ENCODE measurements at places on chromosomes 13 and 19.

- no peak for DNase-seq
Observed at GRCh38 chr19:10137751-10138682, 18.3 kb upstream of the EIF3G start.

DNA sequence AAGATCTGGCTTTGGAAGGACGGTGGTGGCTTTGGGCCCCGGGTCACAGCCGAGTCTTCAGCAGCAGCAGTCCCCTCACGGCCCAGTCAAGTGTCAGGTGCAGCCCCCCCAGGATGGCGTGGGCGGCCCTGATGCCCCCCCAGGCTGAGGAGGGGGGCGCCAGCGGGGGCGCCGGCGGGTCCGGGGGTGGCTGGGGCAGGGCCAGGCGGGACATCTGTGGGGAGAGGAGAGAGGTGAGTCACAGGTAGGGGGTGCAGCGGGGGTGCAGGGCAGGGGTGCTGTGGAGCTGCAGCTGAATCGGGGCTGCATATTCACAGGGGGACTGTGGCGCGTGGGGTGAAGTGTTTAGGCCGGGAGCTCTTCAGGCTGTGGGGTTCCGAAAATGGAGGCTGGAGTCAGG lies 2.9 kb upstream of the GARIN5B start:
- DNase-seq = no peak

GRCh38 chr13:21033856-21034602 lies 27.4 kb downstream of the LATS2 start:
- no peak for DNase-seq

DNA sequence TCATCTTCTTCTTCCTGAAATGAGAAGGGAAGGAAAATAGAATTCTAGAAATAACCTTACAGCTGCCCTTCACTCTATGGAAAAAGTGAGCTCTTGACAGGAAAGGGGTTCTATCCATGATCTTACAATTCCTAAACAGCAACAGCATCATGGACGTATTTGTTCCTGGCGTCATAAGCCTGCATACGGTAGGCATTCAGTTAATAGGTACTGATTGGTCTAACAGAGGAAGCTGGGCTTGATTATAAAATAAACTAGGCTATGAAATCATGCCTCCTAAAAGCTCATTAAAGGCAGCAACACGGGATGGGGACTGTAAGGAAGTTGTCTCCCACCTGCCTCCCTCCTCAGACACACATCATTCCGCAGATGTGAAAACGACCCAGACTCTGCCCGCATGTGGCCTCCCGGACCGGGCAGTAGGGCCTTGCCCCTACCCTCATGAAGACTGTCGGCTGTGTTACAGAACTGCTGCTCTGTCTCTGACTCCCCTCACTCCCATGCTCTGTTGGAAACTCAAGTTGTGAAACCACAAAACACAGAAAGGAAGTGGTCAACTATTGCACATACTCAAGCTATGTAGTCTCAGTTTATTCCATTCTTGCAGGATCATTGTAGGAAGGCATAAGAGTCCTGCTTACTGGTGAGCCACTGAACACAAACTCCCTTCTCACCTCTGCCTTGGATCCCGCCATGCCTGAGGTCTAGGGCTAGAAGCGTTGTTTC lies 129.8 kb downstream of the DLEU7 start:
- no peak for DNase-seq

GRCh38 chr19:43469160-43469480 lies 3.7 kb upstream of the LYPD3 start:
- DNase-seq = no peak

- DNase-seq = no peak
Observed at GRCh38 chr13:73138638-73139491, 80.1 kb downstream of the KLF5 start.

DNA sequence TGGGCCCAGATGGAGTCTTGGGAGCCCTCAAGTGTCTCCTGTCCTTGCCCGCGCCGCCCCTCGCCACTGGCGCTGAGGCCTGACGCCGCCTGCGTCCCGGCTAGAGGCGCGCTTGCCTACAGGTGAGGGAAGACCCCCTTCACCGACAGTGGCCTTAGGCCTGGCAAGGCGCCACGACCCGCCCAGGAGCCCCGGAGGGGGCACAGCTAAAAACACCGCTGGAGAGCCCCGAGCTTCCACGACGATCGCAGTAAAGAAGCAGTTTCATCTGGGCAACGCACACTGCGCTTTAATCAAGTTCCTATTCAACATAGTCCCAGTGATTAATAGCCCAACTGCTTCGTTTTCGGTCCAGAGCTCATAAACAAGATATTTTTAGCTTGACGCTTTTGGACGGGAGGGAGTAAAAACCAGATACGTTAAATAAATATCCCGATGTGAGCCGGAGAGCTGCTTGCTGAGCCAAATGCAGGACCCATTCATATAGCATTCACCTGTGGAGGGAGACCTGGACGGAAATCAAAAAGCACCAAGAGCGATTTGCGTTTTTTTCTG lies 1.5 kb upstream of the CEBPA start:
- no peak for DNase-seq

- no peak for DNase-seq
Observed at GRCh38 chr19:35451338-35452096, 3.5 kb downstream of the FFAR2 start.

DNA sequence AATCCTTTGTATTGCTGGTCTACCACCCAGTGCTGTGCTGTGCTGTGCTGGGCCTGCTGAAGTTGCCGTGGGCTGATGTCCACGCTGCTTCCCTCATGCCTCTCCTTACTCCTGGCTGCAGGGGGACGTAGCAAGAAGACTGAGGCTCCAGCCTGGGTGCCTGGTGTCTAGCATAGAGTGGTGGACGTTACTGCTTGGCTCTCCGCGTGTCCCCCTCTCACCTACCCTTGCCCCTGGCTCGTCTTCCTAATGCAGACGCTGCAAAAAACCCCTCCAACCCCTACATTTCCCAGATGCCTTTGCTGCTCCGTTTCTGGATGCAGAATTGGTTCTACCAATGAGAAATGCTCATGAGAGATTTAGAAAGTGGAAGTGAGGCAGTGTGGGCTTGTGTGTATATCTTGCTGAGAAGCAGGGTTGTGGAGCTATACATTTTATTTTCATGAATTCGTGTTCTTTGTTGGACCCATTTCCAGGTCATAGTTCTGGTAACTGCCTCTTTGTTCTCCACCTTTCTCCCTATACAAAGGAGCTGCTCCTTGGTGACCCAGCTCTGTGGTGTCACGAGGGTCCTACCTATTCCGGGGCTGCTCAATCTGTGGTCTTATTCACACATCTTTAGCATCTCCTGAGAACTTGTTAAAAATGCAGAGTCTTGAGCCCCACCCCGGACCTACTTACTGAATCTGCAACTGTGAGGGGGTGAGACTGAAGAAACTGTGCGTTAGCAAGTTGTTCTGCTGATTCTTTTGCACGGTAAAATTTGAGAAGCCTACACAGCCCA lies 7.9 kb upstream of the DENND1C start:
- no peak for DNase-seq

DNA sequence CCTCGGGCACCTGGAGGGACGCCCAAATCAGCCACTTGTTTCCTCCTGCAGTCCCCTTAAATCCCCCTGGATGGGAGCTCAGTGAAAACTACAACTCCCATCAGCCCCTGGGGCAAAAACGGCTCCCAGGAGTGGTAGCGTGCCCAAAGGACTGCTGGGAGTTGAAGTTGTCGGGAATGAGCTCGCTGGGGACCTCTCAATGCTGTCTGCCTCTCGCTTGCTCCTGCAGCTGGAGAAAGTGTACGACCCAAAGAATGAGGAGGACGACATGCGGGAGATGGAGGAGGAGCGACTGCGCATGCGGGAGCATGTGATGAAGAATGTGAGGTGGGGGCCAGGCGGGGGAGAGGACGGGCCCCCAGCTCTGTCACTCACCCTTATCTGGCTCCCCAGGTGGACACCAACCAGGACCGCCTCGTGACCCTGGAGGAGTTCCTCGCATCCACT lies 14.7 kb upstream of the DHDH start:
- DNase-seq = no peak

DNA sequence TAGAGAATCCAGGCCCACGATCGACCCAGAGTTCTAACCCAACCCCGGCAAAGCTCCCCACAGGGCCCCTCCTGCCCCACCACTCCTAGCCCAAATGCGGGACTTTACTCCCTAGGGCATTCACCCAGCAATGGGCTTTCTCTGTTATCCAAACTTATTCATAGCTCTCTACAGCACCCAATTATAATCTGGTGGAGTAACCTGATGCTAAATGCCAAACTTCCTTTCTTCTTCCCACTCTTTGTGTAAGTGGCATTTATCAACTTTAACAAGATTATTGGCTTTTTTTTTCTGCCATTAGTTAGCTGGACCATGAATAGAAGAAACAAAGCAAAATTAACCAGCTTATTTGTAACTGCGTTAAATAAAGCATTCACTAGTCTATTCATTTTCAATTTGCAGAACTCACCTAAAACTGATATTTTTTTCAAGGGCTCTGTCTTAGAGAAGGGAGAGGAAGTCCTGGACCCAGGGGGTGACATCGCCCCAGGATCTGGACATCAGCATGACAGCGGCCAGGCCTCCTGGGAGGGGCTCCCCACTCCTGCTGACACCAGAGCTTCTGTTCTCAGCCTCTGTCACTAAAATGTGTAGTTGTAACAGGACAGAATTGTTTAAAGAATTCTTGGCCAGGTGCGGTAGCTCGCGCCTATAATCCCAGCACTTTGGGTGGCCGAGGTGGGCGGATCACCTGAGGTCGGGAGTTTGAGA lies 1.5 kb downstream of the FAM124A start:
- DNase-seq = no peak

DNA sequence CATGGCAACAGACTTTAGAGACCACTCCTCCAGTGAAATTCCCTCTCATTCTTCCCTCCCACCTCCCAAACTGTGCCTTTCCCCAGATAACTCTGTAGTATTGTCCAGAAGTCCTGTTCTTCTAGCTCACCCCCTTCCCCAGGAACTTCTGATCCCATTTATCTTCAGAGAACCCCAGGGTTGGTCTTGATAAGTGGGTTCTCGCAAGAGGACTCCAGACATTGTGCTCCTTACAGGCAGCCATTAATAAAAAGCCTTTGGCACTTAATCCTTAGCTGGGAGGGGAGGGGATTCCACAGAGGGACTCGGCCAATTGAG lies 1.9 kb downstream of the LTBP4 start:
- no peak for DNase-seq

DNA sequence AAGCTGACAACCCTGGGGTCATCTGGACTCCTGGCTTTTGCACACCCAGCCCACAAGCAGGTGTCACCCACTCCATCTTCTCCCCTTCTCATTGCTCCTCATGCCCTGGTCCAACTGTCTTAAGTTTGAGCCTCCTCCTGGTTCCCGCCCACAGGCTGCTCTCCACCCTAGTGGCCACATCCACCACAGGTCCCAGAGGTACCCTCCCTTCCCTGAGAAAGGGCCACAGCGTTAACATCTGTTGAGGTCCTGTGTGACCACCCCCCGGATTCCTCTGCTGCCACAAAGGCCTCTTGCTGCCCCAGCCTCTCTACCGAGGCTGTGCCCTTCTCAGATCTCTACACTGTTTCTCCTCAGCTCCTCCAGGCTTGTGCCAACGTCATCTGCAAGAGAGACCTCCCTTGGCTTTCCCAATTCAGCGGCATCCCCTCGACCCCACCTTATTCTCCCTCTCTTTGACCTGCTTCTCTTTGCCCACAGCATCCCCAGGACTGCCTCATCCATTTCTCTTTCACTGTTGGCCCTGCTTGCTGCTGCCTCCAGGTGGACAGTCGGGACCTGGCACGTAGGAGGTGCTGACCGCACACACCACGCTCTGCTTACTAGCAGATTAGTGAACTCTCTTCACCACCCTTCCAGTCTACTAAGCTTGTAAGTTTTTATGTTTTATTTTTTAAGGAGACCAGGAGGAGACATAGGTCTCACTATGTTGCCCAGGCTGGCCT lies 33.3 kb downstream of the SUGP2 start:
- no peak for DNase-seq

- no peak for DNase-seq
Observed at GRCh38 chr13:95560387-95560786, 7.9 kb downstream of the CLDN10 start.

- DNase-seq = no peak
Observed at GRCh38 chr19:18298601-18299000, 17.2 kb upstream of the JUND start.

- no peak for DNase-seq
Observed at GRCh38 chr19:41111296-41111695, 2.9 kb upstream of the CYP2F1 start.

DNA sequence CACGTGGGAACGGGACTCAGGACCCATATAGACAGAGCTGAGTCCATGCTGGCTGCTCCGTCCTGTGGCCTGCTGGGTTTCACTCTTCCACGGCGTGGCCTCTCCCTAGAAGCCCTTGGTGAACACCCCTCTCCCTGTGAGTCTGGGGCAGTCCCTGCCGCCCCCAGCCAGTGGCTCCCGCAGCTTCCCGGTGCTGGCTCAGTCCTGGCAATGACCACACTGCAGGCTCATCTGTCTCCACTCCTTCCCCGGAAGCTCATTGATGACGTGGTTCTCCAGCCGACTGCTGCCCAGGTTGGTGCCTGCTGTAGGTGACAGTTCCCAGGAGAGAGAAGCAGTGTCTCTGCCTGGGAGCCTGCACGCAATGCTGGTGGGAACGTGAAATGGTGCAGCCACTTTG lies 2.1 kb upstream of the TEX29 start:
- no peak for DNase-seq

DNA sequence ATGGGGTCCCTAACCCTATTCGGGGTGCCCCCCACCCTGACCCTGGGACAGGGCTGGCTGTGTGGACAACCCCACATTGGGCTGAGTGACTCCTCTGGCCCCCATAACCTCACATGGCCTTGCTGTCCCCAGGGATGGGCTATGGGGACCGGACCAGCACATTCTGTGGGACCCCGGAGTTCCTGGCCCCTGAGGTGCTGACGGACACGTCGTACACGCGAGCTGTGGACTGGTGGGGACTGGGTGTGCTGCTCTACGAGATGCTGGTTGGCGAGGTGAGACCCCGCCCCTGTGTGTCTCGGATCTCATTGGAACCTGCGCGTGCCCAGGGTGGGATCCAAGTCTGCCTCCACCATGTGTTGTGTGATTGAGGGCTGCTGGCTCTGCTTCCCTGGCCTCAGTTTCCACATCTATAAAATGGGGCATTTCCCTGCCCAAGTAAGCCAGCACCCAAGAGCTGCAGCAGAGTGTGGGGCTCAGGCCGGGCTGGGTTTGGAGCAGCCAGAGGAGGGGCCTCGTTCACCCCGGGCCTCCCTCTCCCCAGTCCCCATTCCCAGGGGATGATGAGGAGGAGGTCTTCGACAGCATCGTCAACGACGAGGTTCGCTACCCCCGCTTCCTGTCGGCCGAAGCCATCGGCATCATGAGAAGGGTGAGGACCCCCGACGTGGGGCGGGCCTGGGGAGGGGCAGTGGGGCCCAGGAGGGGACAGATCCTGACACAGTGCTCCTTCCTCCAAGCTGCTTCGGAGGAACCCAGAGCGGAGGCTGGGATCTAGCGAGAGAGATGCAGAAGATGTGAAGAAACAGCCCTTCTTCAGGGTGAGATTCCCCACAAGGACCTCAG lies 4.9 kb downstream of the PTGER1 start:
- no peak for DNase-seq

Data from activated CD4-positive, CD25-positive, alpha-beta regulatory T cell (primary cell).